Liver (tissue), 10 donors: ENCODE measurements at places on chromosomes 1 and 21. TPM values are rescaled to one million over a fixed set of nuclear protein-coding genes. Genes with fewer than 3 reads are reported as not detected.

DNA sequence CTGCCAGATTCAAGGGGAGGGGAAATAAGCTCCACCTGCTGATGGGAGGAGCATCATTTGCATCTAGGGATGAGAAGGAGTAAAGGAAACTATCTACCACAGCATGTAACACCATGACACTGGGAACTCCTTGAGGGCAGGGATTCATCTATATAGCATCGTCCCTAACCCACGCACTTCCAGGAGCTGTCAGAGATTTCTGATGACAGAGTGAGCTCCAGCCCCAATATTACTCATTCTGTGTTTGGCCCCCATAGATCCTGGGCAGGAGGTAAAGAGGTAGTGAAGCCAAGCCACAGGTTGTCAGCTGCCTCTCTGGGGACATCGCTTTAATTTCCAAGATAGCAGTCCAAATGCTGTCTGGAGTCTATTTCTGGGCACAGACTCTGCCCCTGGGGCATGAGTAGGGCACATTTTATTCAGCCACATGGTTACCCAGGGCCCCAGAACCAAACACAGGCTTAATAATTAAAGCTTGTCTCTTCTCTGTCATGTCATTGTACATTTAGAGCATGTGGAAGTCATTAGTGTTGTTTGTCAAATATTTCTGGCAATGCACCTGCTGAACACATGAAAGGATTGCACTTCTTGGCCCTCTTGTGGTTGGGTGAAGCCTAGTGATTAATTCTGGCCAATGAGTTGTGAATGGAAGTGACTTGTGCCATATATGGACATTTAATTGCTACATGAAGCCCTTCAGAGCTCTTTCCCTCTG lies 105.9 kb upstream of the POU3F1 start:
- no peak for DNase-seq

GRCh38 chr1:210347112-210347511 lies 18.4 kb downstream of the HHAT start:
- DNase-seq = no peak

- DNase-seq = no peak
Observed at GRCh38 chr1:162218975-162219374, 149.5 kb downstream of the NOS1AP start.

GRCh38 chr1:57546549-57547330 lies 122.9 kb upstream of the DAB1 start:
- DNase-seq = no peak

DNA sequence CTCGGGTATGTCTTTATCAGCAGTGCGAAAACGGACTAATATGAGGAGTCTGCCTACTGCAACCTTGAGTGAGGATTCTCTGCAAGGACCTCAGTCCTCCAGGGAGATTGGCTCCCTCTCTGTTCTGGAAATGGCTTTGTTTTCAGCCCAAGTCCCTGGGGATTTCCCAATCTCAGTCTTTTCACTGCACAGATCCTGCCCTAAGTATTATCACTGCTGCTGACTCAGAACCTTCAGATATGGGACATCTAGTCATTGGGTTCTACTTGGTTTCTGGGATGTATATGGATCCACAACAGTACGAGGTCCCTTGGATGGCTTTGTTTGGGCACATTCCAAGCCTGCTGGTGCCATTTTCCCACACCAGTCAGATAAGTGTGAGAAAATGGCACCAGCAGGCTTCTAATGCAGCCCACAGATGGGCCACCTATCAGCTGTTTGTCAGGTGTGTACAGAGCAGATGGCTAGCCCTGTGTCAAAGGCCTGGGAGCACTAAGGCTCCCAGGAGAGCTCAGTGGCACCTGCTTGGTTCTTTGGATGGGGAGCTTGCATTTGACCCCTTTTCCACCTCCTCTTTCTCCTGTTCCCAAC lies 27.4 kb downstream of the ELF3 start:
- no peak for DNase-seq

DNA sequence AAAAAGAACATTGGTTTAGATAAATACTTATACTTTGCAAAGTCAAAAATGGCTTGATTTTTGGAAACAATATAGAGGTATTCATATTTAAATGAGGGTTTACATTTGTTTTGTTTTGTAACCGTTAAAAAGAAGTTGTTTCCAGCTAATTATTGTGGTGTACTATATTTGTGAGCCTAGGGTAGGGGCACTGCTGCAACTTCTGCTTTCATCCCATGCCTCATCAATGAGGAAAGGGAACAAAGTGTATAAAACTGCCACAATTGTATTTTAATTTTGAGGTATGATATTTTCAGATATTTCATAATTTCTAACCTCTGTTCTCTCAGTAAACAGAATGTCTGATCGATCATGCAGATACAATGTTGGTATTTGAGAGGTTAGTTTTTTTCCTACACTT lies 65.3 kb upstream of the SAMD13 start:
- DNase-seq = no peak

- DNase-seq = no peak
Observed at GRCh38 chr1:232883992-232884661, 66.3 kb upstream of the NTPCR start.

- DNase-seq = no peak
Observed at GRCh38 chr1:46587069-46587468, 17.0 kb downstream of the MKNK1 start.

DNA sequence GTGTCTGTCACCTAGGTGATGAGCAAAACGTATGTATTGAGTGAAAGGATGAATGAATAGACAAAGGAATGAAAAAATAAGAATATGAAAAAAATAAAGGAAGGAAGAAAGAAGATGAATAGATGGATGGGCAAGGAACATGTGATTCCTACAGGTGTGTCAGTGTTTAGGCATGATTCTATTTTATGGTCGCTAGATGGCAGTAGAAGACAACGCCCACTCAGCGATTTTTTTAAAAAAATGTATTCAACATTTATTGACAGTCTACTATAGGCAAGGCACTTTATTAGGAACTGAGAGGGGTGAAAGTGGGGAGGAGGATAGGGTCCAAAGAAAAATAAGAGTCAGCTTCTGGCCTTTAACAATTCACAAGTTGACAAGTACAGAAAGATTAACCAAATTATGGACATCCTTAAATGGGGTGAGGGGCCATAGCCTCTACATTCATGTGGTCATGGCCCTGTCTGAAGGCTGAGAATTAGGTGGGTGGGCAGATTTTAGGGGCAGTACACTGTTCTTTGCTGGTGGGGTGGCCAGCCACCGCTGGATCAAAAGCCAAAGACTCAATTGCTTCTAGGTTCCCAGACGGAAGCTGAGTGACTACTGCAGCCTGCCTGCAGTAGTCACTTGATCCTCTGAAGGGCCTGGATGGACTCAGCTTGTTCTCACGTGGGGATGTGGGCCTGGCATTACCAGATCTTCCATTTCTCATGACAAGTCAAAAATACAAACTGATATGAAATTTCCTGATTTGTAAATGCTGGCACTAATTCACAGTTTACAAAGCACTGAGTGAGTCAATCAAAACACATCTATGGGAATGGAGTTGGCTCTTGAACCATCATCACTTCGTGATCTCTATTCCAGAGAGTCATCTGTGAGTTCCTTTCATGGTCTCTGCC lies 83.9 kb downstream of the FASLG start:
- DNase-seq = no peak

DNA sequence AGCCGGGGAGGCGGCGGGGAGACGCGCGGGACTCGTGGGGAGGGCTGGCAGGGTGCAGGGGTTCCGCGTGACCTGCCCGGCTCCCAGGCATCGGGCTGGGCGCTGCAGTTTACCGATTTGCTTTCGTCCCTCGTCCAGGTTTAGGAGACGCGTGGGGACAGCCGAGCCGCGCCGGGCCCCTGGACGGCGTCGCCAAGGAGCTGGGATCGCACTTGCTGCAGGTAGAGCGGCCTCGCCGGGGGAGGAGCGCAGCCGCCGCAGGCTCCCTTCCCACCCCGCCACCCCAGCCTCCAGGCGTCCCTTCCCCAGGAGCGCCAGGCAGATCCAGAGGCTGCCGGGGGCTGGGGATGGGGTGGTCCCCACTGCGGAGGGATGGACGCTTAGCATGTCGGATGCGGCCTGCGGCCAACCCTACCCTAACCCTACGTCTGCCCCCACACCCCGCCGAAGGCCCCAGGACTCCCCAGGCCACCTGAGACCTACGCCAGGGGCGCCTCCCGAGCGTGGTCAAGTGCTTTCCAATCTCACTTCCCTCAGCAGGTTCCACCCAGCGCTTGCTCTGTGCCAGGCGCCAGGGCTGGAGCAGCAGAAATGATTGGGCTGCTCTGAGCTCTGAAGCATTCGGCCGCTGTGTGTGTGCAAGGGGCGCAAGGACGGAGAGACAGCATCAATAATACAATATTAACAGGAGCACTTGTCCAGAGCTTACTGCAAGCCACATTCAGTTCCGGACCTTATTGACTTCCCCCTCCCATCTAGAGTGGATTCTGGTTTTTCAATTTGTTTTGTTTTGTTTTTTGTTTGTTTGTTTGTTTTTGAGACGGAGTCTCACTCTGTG lies 10.3 kb downstream of the SIM2 start:
- DNase-seq = no peak

- no peak for DNase-seq
Observed at GRCh38 chr1:82015444-82015843, 214.7 kb downstream of the ADGRL2 start.

DNA sequence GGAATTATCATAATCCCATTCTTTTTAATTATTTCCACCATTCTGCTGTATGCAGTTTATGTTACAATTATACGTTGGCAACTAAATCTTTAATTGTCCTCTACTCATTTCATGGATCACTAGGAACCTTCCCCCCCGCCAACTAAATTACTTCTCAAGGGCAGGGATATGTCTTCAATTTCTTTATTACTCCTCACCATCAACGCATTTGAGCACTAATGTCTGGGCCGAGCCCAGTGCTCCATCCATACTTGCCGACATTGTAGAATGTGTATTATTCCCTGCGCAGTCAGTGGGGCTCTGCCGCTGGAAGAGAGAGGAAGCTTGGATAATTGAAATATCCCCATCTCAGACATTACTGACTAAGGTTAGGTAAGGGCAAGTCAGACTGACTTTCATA lies 236.4 kb upstream of the AJAP1 start:
- DNase-seq = no peak

- DNase-seq = no peak
Observed at GRCh38 chr21:45620201-45620923, 23.2 kb upstream of the PCBP3 start.

DNA sequence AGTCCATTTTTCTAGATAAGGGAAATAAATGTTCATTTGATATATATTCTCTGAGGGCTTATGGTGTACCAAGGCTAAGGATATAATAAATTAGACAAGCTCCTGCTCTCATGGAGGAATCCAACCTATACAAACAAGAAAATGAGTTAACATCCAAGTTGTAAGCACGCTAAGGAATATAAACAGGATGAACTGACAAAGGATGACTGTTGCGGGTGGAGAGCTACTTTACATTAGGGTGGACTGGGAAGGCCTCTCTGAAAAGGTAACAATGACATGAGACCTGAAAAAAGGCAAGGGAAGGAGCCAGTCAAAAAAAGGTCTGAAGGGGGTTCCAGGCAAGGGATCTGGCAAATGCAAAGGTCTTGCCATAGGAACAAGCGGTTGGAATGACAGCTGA lies 3.1 kb downstream of the BCAR3 start:
- no peak for DNase-seq

DNA sequence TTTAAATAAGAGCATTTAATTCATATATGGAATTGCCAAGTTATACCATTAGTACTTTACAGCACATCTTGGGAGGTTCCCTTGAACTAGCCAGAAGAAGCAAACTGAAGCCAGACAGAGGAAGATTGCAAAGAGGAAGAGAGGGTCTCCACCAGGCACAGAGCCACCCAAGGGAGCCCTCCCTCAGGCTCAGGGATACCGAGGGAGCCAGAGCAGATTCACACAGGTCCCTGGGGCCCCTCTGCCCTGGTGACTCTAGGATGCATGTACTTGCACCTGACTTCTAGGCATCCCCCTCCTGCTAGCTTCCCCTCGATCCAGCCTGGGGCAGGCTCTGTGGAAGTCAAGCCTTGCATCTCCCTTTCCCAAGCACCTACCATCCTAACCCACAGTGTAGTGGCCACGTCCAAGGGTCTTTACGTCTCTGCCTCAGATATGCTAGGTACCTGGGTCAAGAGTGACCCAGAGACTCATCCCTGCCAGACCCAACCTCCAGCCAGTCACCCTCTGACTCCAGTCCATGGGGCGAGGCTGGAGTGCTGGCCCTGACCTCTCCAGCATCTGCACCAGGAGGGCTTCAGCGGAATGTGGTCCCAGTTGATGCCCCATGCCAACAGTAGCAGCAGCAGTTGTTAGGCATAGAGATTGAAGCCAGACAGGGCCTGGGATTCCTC lies 6.4 kb downstream of the IFNAR2 start:
- no peak for DNase-seq

AMY1B gene
- total RNA-seq = not detected

CHAF1B gene
- 2.7 TPM for total RNA-seq

KIF21B gene
- 1.9 TPM for total RNA-seq

TDRD5 gene
- total RNA-seq = not detected

IVL gene
- not detected for total RNA-seq

PIK3R3 gene
- 3.7 TPM for total RNA-seq

LINGO4 gene
- 0.05 TPM for total RNA-seq

CLDN17 gene
- total RNA-seq = not detected

RHCE gene
- total RNA-seq = 0.92 TPM

IRF6 gene
- total RNA-seq = 29.3 TPM

CELA3A gene
- 0.23 TPM for total RNA-seq

RNASEL gene
- total RNA-seq = 3.3 TPM

SPRR2D gene
- total RNA-seq = not detected

TXLNA gene
- total RNA-seq = 46.7 TPM

SPRR2B gene
- total RNA-seq = not detected

EXO1 gene
- total RNA-seq = 0.25 TPM

NUDC gene
- 18.2 TPM for total RNA-seq

MX2 gene
- 4.7 TPM for total RNA-seq

PRELP gene
- total RNA-seq = 0.09 TPM

ANGPTL1 gene
- 11.2 TPM for total RNA-seq

CLEC20A gene
- total RNA-seq = 0.33 TPM

CFAP74 gene
- total RNA-seq = not detected

EVA1B gene
- 22.7 TPM for total RNA-seq

PTPN22 gene
- 1.9 TPM for total RNA-seq

TXNIP gene
- total RNA-seq = 223 TPM
